Pancreas (tissue), 10 donors: ENCODE measurements at places on chromosomes 6 and 20. TPM values are rescaled to one million over a fixed set of nuclear protein-coding genes. Genes with fewer than 3 reads are reported as not detected.

EYS gene
- polyA plus RNA-seq: 0.14 TPM

CRISP3 gene
- 2.4 TPM for polyA plus RNA-seq

COL21A1 gene
- 0.30 TPM for polyA plus RNA-seq

BFSP1 gene
- polyA plus RNA-seq: 2.0 TPM

FGD2 gene
- 3.2 TPM for polyA plus RNA-seq

SLC13A3 gene
- 0.68 TPM for polyA plus RNA-seq

CCN2 gene
- polyA plus RNA-seq: 30.4 TPM

RIMS1 gene
- polyA plus RNA-seq: 0.27 TPM

DNA sequence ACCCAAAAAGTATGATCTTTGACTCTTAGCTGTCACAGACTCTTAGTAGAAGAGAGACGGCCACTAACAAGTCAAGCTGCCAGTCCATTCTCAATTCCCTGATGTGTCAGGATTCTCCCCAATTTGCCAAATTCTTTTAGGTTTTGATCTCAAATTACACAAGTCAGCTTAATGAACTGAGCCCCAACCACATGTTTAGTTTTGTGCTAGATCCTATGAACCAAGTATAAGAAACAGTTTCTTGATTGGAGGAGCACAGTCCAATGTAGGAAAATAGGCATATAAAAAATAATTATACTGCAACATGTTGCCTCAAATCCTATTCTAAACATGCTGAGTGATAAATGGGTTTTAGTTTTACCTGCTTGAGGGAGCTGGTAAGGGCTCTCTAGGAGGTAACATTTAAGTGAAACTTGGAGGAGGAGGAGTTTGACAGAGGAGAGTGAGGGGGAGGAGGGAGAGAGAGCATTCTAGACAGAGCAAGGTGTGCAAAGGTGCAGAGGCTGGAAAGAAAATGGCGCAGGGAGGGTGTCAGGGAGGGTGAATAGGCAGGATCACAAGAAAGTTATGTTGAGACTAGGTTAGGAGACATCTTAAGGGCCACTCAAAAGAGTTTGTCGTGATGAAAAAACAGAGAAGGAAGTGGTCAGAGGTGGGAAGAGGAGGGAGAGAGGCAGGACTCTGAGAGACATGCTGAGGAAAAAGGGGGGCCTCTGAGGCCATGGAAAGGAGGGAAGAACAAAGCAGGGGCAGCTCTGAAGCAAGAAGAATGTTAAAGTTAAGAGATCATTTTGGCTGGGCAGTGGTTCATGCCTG lies 22.8 kb upstream of the FAM83C start:
- H3K4me3 ChIP-seq: no peak overlapping the region
- H3K27ac ChIP-seq: no peak overlapping the region
- no peaks in the 10 kb centered on the region for H3K36me3 ChIP-seq
- no peaks in the 10 kb centered on the region for H3K4me1 ChIP-seq
- DNase-seq: no peak

DNA sequence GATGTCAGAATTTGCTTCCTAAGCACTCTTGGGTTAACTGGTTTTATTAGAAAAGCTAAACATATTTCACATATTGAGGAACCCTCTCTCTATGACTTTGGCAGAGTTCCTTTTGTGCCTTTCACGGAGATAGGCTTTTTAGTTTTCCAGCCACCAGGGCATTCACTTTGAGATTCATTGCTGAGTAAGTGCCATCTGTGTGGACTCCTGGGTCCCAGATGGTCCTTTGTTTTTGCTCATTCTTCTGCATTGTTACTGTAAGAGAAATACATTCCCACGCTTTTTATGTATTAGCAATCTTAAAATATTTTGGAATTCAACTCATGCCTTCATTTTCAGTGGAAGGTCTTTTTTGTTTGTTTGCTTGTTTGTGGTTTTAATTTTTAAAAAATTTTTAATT lies 76.3 kb upstream of the PHACTR2 start:
- no peak overlapping the region for H3K4me3 ChIP-seq
- H3K27ac ChIP-seq: no peak overlapping the region
- no peaks in the 10 kb centered on the region for H3K4me1 ChIP-seq
- H3K27me3 ChIP-seq: no peaks in the 10 kb centered on the region

GRCh38 chr6:20811109-20811761 lies 277.0 kb downstream of the CDKAL1 start:
- no peak overlapping the region for H3K27ac ChIP-seq
- no peak for DNase-seq
- no peaks in the 10 kb centered on the region for H3K27me3 ChIP-seq
- H3K4me3 ChIP-seq: no peak overlapping the region
- no peaks in the 10 kb centered on the region for H3K4me1 ChIP-seq
- no peaks in the 10 kb centered on the region for H3K36me3 ChIP-seq

DNA sequence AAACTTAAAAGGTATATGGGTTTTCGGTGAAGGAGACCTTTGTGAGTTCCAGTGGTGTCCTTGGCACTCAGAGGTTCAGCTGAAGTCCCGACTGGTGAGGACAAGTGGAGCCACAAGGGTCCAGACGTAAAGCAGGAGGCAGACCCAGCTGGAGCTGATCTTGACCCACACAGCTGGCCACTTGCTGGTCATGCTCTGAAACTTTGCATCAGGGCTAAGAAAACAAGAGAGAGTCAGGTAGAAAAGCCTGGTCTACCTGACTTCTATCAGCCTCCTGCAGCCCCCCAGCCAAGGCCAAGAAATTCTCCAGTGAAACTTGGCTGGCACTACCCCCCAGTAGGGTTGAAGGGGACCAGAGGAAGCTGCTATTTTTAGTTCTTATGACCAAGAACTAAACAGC lies 21.6 kb downstream of the SERINC3 start:
- no peak overlapping the region for H3K27ac ChIP-seq
- DNase-seq: no peak
- H3K27me3 ChIP-seq: no peaks in the 10 kb centered on the region
- H3K4me1 ChIP-seq: no peaks in the 10 kb centered on the region
- H3K36me3 ChIP-seq: peaks cover 45% of the 10 kb centered on the region

DNA sequence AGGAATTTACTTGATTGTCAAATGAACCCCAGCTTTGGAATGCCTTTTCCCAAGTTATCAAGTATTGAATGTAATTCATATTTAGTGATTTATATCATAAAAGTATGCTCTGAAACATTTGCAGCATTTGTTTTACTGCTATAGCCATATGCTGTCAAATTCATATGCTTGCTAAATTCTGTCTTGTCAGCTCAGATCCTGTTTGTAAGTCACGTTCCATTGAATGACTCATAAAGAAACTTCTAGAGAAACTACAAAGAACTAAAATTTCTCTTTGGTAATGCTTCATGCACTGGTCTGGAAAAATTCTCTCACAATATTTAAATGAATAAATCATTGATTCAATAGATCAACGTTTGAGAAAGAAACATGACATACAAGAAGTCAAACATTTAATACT lies 445.9 kb downstream of the PHF3 start:
- DNase-seq: no peak
- no peaks in the 10 kb centered on the region for H3K4me1 ChIP-seq
- H3K36me3 ChIP-seq: no peaks in the 10 kb centered on the region
- H3K4me3 ChIP-seq: no peak overlapping the region
- no peak overlapping the region for H3K27ac ChIP-seq

DNA sequence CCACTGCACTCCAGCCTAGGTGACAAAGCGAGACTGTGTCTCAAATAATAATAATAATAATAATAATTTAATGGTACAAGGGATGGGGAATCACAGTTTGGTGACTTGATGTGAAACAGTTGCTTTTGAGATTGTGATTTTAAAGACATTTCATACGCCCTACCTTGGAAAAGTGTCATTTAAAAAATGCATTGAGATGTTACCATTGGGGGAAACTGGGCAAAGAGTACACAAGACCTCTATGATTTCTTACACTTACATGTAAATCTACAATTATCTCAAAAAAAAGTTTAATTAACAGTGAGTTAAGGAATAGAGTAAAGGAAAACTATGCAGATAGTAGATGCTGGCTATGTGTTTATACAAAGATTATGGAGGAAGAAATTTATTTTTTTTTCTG lies 22.3 kb downstream of the ADTRP start:
- no peak overlapping the region for H3K27ac ChIP-seq
- H3K27me3 ChIP-seq: no peaks in the 10 kb centered on the region
- DNase-seq: no peak
- H3K4me3 ChIP-seq: no peak overlapping the region

DNA sequence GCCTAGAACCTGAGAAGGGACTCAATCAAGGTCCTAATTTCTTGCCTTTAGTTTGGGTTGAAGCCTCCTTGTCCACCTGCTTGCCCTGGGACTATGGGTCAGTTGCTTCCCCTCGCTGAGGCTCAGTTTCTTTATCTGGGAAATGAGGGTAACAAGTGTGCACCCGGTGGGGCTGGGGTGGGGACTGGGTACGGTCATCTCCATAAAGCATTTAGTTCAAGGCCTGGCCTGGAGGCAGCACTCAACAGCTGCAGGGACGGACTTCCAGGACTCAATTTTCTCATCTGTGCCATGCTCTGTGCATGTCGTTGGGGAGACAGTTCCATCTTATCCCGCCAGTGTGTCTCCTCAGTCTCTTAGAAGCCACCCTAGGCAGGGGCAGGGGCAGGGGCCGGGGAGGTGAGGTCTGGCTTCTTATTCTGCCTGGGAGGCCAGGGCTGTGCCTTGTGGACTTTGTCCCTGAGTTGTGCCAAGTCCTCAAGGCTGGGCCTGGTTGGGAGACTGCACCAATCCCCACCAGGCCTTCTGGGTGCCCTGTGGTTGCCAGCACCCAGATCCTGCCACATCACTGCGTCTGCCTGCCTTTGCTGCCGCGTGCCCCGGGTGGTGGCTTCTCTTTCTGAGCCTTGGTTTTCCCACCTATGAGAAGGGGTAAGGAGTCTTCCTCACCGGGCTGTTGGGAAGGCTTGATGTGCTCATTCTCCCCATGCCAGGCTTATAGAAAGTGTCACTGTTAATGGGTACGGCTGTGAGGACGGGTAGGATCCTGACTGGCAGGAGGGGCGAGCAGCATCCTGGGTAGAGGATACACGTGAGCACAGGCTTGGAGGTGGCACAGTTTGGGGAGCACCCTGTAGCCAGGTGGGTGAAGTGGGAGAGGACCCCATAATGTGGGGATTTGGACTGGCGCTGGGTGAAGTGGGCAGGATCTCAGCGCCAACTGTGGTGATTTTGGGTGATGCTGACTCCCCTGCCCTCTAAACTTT lies 8.6 kb downstream of the SRC start:
- no peaks in the 10 kb centered on the region for H3K36me3 ChIP-seq
- peak overlapping the region; percentile 31 for H3K27ac ChIP-seq
- peaks cover 12% of the 10 kb centered on the region for H3K4me1 ChIP-seq

DNA sequence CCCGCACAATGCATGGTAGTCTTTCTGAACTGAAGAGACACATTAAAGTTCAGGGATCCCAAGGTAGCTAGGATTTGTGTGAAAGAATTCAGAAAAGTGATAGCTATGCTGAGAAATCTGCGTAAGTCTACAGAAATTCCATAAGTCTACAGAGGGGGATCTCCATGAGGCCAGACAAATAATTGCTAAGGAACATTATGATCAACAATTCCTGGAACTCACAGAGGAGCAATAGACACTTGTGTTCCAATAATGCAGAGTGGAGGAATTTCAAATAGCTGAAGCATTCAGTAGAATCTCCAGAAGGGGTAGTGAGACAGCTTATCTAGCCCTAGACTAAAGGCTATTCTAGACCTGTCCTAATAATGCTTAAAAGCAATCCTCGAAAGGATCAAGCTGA lies 315.7 kb upstream of the ECI2 start:
- H3K4me1 ChIP-seq: no peaks in the 10 kb centered on the region
- H3K4me3 ChIP-seq: no peak overlapping the region
- no peak overlapping the region for H3K27ac ChIP-seq

DNA sequence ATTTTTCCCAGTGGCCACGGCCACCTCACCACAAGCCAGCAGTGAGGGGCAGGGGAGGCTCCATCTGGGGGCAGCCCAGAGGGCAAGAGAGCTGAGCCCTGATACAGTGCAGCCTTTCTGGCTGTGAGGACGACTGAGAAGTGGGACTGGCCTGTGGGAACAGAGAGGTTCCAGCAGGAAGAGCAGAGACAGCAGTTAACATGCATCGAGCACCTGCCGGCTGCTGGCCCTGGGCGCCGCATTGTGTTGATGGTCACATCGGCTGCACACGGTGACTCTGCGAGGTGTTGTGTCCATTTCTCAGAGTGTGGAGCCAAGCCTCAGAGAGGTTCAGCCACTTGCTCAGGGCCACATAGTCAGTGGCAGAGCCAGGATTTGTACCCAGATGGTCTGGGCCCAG lies 9.8 kb downstream of the FOXS1 start:
- no peaks in the 10 kb centered on the region for H3K36me3 ChIP-seq
- no peaks in the 10 kb centered on the region for H3K27me3 ChIP-seq
- H3K27ac ChIP-seq: no peak overlapping the region

GRCh38 chr20:49377326-49377725 lies 99.5 kb upstream of the ZNFX1 start:
- H3K27me3 ChIP-seq: no peaks in the 10 kb centered on the region
- DNase-seq: no peak
- no peaks in the 10 kb centered on the region for H3K4me1 ChIP-seq
- no peak overlapping the region for H3K27ac ChIP-seq
- no peak overlapping the region for H3K4me3 ChIP-seq

- H3K4me3 ChIP-seq: no peak overlapping the region
- H3K36me3 ChIP-seq: no peaks in the 10 kb centered on the region
- no peak overlapping the region for H3K27ac ChIP-seq
- H3K27me3 ChIP-seq: no peaks in the 10 kb centered on the region
Measured at GRCh38 chr20:19552221-19553180, 205.6 kb upstream of the RIN2 start.

GRCh38 chr6:159220093-159220492 lies 50.9 kb downstream of the FNDC1 start:
- H3K27me3 ChIP-seq: no peaks in the 10 kb centered on the region
- H3K4me3 ChIP-seq: no peak overlapping the region
- no peak overlapping the region for H3K27ac ChIP-seq
- no peaks in the 10 kb centered on the region for H3K36me3 ChIP-seq
- no peaks in the 10 kb centered on the region for H3K4me1 ChIP-seq

- no peak overlapping the region for H3K27ac ChIP-seq
- H3K4me3 ChIP-seq: no peak overlapping the region
- no peak for DNase-seq
- no peaks in the 10 kb centered on the region for H3K27me3 ChIP-seq
- H3K36me3 ChIP-seq: no peaks in the 10 kb centered on the region
Measured at GRCh38 chr6:102742754-102743356, 1349.3 kb downstream of the GRIK2 start.

- H3K27me3 ChIP-seq: no peaks in the 10 kb centered on the region
- H3K36me3 ChIP-seq: no peaks in the 10 kb centered on the region
- peaks cover 4% of the 10 kb centered on the region for H3K4me1 ChIP-seq
Measured at GRCh38 chr6:151141685-151142084, 98.1 kb upstream of the AKAP12 start.

- H3K4me1 ChIP-seq: no peaks in the 10 kb centered on the region
- H3K36me3 ChIP-seq: no peaks in the 10 kb centered on the region
- H3K27me3 ChIP-seq: no peaks in the 10 kb centered on the region
- no peak overlapping the region for H3K4me3 ChIP-seq
- DNase-seq: no peak
Measured at GRCh38 chr6:39363280-39363679, 40.8 kb upstream of the KCNK16 start.

GRCh38 chr20:38418509-38419204 lies 16.5 kb downstream of the SNHG17 start:
- H3K36me3 ChIP-seq: no peaks in the 10 kb centered on the region
- no peak for DNase-seq
- H3K27ac ChIP-seq: no peak overlapping the region
- no peaks in the 10 kb centered on the region for H3K4me1 ChIP-seq
- no peak overlapping the region for H3K4me3 ChIP-seq
